ENCODE measurements at places on chromosomes 6 and 20.

DNA sequence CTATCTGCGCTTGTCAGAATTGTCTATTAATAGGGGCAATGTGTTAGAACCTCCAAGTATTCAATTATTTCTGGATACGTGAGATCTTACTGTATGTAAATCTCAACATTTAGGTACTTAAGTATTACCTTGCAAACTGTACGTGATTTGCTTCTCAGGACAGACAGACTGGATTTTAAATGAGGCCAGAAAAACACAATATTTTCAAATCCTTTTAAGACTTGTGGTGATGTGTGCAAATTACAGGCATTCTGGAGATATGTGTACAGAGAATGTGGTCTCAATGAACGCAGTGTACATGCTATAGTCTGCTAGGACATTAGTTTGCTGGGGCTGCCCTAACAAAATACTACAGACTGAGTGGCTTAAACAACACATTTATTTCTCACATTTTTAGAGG lies 16.9 kb downstream of the CCR6 start:
- no peak for DNase-seq

- no peak for DNase-seq
Observed at GRCh38 chr6:43779852-43780236, 9.8 kb downstream of the VEGFA start.

GRCh38 chr20:3223994-3224680 lies 14.8 kb downstream of the ITPA start:
- no peak for DNase-seq

DNA sequence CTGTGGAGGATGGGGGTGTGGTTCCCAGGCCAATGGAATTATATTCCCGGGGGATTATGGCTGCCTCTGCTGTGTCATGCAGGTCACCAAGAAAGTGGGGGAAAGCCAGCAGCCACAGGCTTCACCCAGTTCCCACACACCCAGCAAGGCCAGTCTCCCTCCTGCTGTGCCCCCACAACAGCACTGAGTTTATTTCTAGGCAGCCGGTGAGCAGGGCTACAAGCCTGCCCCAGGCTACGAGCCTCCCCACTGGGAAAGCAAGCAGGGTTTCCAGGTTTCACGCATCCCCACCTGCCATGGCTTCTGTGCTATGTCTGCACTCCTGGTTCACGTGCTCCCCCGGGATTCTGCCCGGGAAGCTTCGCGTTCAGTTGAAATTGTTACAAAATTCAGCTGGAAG lies 72.6 kb downstream of the ERMARD start:
- DNase-seq, result no peak

GRCh38 chr6:142802124-142802523 lies 142.9 kb downstream of the HIVEP2 start:
- DNase-seq, result no peak

DNA sequence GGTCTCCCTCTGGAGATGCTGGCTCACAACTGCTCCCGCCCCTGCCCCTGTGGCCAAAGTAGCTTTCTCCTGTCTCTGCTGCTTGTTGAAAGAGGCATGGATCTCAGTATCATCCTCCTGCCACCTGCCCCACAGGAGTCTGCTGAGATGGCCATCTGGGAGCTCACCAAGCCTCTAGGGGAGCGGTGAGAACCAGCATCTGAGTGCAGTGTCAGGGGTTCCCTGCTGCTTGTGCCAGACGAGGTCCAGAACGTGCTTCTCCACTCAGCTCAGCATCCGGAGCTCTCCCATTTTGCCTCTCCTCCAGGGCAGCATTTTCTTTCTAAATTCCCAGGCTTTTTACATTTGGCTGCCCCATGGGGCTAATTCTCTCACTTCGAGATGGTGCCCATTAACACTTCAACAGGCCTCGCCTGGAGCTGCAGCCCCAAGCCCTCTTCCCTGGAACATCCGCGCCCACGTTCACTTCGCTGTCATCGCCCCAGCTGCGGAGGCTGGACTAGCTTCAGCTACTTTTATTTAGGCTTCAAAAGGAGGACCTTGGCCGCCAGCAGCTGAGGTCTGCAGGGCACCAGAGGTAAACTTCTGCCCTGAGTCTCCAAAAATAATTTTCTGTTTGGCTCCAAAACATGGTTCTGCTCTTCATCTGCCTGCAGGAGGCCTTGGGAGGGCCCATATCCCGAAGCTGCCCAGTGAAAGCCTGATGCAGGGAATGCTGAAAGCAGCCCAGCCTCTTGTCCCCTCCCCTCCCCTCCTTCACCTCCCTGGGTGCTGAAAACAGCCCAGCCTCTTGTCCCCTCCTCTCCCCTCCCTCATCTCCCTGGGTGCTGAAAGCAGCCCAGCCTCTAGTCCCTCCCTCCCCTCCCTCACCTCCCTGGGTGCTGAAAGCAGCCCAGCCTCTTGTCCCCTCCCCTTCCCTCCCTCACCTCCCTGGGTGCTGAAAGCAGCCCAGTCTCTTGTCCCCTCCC lies 25.2 kb upstream of the MLN start:
- DNase-seq, result no peak

- DNase-seq, result no peak
Observed at GRCh38 chr6:18053078-18053477, 65.6 kb upstream of the KIF13A start.

DNA sequence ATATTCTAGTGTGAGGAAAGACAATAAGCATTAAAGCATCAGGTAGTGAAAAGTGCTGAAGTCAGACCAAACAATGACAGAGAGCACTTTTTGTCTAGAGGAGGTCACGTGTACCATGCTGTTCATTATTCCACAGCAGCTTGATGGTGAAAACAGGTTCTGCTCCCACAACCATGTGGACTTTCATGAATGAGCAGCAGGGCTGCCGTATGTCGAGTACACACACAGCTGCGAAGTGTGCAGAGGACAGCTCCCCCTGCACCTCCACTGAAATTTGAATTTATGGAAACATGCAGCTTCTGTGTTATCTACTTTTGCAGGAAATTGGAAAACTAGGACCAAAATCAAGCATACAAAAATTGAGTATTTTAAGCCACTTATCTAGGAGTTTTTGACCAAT lies 85.3 kb downstream of the MAP7 start:
- DNase-seq, result no peak

DNA sequence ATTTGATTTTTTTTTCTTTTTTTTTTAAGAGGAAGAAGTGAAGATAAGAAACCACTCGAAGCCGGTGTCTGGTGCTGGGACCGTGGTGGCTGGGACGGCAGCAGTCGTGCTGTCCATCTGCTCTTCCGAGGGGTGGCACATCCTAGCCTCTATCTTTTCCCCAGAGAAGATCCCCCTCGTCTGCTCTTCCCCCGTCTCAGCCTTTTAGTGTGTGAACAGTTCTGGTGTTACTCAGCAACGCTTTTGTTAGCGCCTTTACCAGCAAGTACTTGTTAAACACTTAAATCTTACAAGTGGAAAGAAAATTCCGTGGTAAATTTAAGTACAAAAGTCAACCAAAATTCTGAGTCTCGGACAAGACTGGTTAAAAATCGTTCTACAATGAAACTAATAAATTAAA lies 90.1 kb downstream of the RSPH3 start:
- no peak for DNase-seq

- no peak for DNase-seq
Observed at GRCh38 chr6:26071135-26071534, 16.1 kb upstream of the HFE start.

GRCh38 chr20:43283126-43283525 lies 93.4 kb upstream of the PTPRT start:
- DNase-seq, result no peak

DNA sequence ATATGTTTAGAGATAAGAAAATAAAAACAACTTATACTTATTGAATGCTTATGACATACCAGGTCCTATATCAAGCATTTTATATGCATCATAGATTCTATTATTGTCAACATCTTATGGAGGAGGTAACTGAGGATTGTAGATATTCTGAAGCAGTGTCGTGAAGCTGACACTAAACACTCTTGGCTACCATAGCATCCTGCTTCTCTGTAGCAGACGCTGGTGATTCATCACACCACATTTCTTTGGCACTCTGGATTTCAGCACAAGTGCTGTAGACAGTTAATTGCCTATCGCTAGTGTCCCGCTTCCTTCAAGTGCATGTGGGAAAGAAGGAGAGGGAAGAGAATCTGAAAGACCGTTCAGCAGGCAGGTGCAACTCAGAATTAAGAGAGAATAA lies 317.1 kb downstream of the PLCB1 start:
- DNase-seq, result no peak

DNA sequence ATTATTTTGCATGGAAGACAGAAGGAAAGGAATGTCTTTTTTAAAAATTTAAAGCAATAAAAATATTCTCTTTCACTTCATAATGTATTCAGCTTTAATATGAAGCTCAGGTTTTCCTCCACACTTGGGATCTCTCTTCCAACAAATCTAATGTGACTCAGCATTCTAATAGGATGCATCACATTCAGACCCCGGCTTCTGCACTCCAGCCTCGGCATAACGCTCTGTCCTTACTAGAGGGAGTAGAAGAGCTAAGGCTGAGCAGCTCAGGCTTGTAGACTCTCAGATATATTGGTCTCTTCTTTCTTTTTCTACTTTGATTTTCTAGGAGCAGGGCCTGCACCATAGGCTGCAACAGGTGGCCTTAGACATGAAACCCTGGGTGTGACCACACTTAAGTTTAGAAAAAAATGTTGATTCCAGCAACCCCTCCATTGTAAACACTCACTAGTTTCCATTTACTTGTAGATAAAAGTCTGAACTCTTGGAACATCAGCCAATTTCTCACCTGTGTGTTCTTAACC lies 161.7 kb downstream of the PAK5 start:
- no peak for DNase-seq

- no peak for DNase-seq
Observed at GRCh38 chr6:1697688-1698351, 88.1 kb downstream of the FOXC1 start.

GRCh38 chr6:156735751-156736150 lies 41.4 kb upstream of the ARID1B start:
- no peak for DNase-seq

DNA sequence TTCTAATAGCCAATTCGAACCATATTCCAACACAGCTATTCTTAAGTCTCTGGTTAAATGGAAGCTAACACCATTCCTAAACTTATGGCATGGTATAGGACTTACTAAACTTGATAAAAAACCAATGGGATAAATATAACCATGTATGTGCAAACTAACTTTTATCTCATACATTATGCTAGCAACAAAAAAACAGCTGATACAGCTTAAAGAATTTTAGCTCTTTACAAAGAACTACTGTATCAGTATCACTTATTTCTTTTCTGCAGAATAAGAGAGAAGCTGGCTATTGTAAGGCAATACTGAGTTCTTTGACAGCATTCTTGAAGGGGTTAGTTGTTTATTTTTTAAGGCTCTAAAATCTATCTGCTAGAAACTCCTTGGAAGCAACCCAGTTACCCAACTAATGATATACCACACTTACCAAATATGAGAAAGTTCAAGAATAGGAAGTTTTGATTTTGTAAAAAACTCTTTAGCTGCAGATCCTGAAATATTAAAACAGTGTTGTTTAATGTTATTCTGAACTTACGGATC lies 44.9 kb downstream of the REPS1 start:
- DNase-seq, result no peak

DNA sequence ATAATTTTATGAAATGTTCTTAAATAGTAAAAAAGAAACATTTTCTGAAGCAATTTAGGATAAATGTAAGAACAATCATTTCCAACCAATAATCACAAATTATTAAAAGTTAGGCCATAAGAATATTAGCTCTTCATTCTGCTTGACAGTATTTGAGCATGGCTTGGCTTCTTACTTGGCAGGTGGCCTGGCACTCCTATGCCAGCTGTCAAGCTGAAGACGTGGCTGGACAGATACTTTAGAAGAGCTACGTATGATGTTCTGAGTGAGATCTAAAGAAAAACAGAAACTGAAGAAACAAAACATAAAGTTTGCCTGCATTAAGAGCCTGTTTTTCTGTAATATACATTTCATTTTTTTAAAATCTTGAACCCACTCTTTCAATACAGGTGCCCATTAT lies 438.9 kb downstream of the GRIK2 start:
- no peak for DNase-seq

- DNase-seq, result no peak
Observed at GRCh38 chr6:139142262-139142661, 7.4 kb downstream of the HECA start.

DNA sequence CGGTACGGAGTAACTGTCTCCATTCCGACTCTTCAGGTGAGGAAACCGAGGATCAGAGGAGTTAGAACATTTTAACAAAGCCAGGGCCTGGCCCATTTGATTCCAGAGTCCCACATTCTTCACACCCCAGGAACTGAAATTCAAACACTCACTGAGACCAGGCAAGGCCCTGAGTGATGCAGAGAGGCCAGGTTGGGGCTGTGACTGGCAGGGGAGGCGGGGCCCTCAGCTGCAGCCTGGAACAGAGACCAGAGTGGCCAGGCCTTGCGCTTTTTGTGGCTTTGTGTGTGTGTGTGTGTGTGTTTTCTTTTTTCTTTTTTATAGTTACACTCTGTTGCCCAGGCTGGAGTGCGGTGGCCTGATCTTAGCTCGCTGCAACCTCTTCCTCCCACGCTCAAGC lies 57.2 kb downstream of the BCAS4 start:
- no peak for DNase-seq

DNA sequence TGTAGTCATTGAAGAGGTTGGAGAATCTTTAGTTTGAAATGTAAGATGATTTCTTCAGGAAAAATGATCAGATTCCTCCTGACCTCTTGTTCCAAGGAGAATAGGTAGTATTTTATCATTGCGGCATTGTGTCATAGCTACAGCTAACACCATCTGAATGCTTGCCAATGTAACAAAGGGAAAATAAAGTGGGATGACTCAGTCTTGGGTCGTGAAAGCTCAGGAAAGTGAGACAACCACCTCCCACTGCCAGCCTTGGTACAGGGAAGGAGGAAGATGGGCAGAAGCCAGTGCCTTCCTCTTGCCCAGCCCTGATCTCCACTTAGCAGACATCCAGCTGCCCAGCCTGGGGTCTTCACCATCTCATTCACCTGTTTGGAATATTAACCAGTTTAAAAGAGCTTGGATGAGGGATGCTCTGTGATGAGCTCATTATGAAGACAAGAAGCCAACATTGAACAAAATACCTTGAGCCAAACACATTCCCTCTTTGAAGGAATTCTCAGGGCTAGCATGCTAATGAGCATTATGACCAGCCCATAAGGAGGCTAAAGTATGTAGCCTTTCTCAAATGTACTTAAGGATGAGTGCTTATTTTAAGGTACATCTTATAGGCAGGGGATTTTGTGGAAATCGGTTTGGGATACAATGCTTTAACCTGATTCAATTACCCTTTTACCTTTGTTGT lies 40.0 kb upstream of the APCDD1L start:
- DNase-seq, result no peak

GRCh38 chr20:45248609-45249008 lies 5.8 kb downstream of the SLPI start:
- no peak for DNase-seq

- DNase-seq, result no peak
Observed at GRCh38 chr20:61762886-61763739, 302.6 kb downstream of the TAF4 start.

DNA sequence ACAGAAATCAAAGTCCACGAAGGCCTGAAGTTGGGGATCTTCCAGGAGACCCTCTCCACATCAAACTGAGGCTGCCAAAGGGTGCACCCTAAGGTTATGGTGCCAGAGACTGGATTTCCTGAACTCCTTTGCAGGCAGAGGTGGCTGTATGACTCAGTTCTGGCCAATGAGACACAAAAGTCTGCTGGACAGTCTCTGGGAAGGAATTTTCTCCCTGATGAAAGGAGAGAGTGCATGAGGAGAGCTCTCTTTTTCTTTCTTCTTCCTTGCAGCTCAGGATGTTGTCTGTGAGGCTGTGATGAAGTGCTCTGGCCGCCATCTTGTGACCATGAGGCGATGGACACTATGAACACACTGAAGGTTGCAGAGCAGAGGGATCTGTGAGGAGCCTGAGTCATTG lies 85.2 kb downstream of the MDGA1 start:
- no peak for DNase-seq

GRCh38 chr6:1703923-1704322 lies 94.2 kb downstream of the FOXC1 start:
- no peak for DNase-seq

Data from activated gamma-delta T cell treated with Interleukin-2 at 50 U/mL for 16 hours (primary cell).